ENCODE measurements at places on chromosomes 5 and 9.

DNA sequence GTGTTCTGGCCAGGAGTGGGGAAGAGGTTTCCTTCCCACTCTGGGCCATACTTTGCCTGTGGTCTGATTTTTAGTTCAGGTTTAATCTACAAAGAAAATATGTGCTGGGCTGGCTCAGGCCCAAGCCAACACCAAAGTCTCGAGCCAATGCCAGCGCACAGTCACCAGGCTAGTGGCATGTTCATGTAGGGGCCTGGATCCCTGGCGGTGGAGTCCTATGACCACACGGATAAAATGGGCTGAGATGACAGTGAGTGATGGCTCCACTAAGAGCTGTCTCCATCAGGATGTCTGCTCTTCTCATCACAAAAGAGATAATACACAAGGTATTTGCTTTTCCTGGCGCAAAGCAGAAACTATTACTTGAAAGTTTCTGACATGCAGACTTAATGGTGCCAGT lies 92.9 kb upstream of the PTPN3 start:
- DNase-seq = no peak

DNA sequence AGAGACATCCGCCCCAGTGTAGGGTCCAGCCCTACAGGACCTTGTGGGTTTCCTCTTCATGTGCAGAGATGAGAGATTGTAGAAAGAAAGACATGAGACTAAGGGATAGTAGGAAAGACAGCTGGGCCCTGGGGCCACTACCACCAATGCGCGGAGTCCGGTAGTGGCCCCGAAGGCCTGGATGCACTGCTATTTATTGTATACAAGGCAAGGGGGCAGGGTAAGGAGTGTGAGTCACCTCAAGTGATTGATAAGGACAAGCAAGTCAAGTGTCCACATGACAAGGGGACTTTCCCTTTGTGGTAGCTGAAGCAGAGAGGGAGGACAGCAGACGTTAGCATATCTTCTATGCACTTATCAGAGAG lies 6.2 kb upstream of the TMEM141 start:
- DNase-seq = no peak

DNA sequence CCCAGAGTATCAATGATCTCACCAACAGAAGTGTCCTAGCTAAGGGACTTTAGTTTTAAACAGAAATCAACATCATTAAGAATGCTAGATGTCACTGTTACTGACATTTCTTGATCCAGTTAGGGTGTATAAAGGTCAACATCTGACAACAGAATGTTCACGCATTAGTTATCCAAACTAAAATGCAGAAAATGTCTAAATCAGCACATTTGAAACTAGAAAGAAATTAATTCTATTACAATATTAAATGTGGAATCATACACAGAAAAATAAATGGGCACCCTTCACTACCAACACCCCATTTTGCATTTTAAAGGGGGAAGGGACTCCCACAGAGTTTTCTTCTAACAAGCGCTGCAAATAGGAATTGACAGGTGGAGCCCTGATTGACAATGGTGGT lies 24.5 kb downstream of the ELAVL2 start:
- DNase-seq = no peak

DNA sequence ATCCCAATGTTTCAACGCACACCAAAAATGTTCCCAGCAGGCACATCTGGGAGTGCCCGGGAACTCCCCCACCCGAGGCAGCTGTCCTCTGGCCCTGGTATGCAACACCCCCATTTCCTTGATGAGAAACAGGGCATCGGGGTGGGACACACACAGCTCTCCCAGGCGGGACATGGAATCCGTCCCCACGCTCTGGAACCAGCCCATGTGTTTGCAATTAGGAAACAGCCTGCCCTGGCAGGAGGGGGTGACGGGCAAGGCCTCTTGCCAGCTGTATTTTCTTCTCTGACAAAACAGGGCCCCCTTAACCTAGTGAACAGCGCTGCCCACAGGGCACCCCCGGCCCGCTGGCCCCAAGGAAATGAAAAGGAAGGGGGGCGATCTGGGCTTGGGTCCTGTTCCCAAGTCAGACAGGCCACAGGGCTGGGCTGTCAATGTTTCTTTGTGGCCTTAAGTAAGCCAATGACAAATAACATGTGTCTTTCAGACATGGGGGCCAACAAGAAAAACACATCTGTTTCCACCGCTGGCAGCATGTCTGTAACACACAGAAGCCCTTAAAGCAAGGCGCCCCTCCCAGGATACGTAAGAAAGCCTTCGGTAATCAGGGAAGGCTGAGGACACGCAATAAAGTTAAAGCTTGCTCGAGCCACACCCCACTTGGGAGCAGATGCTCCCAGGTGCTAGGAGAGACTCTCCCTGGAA lies 125.3 kb downstream of the ROR2 start:
- DNase-seq = no peak

DNA sequence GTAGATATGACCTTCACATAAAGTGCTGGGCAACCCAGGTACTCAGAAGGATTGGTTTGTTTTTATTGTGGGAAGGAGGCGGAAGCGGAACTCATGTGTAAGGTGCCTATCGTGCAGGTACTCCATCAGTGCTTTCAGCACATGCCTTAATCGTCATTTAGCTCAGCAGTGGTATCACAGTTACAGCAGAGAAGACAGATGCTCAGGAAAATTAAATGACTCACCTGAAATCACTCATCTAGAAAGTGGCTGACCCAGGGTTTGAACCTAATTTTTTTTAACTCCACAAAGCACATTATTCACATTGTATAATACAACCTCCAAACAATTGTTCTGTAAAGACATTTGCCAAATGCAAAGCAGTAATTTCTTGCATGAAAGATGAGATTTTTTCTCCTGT lies 2.2 kb downstream of the C5orf46 start:
- DNase-seq = no peak

DNA sequence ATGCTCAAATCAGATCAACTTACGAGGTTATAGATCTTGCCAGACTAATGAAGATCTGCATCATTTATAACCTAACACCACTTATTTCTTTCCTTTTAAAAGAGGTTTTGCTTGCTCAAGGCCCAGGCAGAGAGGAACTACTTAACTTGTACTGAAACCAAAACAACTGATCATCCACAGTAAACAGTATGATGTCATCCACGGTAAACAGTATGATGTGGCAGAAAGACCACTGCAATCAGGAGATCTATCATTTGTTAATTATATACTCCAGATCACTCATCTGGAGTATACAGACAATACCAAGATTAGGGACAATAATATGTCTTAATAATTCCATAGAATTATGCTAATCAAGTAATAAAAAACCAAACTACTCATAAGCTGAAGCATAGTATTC lies 116.8 kb downstream of the ADAMTS6 start:
- no peak for DNase-seq

DNA sequence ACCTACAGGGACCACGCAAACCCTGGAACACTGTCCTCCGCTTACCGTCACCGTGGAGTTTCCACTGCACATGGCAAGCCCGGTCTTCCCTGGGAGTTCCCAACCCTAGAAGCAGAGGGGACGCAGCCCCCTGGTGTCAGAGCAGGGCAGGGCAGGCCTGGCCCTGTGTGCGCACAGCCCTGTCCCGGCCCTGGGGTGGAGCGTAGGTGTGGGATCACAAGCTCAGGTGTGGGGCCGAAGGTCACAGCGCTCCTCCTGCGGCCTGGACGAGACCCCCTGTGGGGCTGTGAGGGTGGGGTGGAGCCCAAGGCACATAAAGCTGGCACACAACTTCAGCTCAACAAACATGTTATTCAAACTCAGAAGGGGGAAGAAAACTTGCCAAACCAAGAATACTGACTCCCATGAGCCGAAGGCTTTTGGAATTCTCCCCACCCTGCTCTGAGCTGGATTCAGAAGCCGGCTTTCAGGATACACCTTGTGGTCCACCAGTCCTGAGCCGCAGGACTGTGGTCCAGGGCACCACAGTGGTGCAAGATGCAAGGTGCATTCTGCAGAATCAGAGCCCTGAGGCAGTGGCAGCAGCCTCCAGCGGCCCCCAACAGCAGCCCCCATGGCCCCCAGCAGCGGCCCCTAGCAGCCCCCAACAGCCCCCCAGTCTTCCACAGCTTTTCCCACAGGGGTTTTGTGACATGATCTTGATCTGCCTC lies 11.8 kb upstream of the EXOC3 start:
- DNase-seq = peak; percentile 58

- no peak for DNase-seq
Measured at GRCh38 chr5:146018514-146019375, 82.4 kb downstream of the SH3RF2 start.

DNA sequence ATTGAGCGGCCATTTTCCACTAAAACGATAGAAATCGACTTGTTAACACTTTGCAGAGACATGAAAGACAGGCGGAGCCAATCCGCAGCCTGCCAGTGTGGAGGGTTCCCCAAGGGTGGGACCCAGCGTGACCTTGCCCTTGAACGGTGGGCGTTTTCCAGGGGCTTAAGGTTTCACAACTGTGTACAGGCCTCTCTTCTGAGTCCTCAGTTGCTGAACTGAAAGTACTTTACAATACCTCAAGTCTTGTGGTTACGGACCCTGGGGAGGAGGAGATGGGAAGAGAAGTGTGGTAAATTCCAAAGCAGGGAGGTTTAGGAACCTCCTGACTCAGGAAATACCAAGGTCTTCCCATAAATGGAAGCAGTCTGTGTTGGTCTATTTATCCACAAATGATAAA lies 68.2 kb upstream of the CKMT2 start:
- DNase-seq = no peak

DNA sequence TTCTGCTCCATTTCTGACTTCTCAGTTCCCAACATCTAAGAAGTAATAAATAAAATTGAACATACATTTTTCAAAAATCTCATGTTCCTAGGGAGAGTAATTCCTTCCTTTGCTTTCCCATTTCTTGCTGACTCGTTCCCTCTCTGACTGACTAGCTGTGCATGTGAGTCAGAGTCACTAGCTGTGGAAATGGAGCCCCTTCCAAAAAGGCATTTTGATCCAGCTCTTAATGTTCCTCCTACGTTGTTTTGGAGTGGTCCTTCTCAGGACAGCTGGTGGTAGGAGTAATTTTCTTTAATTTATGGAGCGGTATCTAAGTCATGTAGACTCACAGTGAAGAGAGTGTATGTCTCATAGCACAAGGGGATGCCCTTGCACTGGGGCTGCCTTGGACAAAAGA lies 460.2 kb downstream of the GADD45G start:
- no peak for DNase-seq

- DNase-seq = no peak
Measured at GRCh38 chr5:112616812-112617547, 120.7 kb upstream of the APC start.

DNA sequence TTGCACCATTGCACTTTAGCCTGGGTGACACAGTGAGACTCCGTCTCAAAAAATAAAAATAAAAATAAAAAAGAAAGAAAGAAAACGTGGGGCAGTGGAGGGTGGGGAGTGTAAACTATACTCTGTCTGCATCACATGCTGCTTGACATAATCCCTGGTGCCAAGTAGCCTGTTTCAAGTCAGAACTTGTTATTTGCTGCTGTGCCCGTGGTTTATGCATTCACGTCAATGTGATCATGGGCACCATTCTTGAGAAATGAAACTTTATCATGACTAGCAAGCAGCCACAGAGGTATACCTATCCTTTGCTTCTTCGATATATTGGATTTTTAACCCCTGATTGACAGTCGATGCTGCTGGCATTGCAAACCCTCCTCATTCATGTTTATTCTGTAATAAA lies 4.1 kb upstream of the SMU1 start:
- DNase-seq = no peak

DNA sequence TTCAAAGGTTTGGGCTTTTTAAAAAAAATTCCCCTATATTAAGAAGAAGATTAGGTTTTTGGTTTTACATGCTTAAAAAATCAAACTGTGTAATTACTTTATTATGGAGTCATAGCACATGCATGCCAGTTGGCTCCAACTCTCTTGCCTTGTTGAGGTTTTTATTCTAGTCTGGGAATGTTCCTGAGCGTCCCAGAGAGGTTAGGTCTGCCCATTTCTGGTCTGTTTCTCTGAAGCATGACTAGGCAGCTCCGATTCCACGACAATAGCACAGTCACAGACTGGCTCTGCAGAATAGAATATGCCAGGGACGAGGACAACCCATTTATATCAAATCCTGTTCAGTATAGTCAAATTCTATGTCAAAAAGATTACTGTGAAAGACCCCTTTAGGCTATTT lies 217.0 kb downstream of the PCSK5 start:
- DNase-seq = no peak

- DNase-seq = peak; percentile 13
Measured at GRCh38 chr5:91219803-91220371, 163.2 kb downstream of the ARRDC3 start.

DNA sequence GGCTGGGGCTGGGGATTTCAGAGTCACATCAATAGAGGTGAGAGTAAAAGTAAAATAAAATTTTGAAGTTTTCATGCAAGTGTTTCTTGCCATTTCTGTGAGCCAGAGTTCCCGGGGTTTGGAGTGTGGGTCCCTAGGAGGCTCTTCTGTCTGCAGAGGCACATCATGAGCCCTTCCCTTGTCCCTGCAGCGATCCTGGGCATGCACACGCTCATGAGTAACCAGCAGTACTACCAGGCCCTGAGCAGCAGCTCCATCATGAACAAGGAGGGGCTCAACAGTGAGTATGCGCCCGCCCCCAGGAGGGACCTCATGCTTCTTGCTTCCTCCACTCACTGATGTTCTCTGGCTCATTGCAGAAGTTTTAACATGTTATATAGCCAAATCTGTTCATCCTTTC lies 61.1 kb downstream of the TMOD1 start:
- DNase-seq = no peak

GRCh38 chr9:84238652-84239051 lies 101.9 kb downstream of the SLC28A3 start:
- no peak for DNase-seq

DNA sequence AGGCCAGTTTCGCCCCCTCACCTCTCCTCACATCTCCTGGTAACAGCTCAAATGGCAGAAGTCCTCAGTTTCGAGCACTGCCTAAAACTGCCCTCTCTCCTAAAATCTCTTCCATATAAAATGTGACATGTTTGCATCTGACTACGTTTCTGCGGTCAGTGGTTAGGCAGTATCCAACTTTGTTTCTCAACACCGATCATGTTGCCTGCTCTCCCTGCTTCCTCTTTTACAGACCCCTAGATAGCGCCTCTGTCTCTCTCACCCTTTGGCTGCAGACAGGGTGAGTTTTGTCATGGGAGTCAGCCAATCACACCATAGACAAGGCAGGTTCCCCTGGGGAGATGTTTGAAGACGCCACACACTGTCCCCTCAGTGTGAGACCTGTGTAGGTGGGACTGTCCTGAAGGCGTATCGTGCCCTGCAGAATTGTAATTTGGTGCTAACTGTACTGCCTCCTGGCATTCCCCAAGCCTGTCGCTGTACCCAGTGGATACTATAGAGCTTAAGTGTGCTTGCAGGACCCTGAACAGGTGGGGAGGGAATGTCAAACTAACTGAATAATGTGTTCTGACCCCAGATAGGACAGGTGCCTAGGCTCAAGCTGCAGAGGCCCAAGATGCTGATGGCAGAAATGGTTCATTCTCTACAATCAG lies 1.1 kb downstream of the HEXB start:
- DNase-seq = peak; percentile 1

GRCh38 chr9:96720435-96720834 lies 57.5 kb downstream of the ZNF510 start:
- no peak for DNase-seq

GRCh38 chr9:63816751-63817621 lies 1468.0 kb downstream of the FOXD4L5 start:
- peak; percentile 58 for DNase-seq

- no peak for DNase-seq
Measured at GRCh38 chr5:38892363-38892762, 46.6 kb downstream of the OSMR start.

GRCh38 chr5:86115164-86115563 lies 502.6 kb upstream of the COX7C start:
- no peak for DNase-seq
